ENCODE measurements at places on chromosomes 13 and 19. TPM values are rescaled to one million over a fixed set of nuclear protein-coding genes. Genes with fewer than 3 reads are reported as not detected.

Gene SIGLEC12
- polyA plus RNA-seq, result 1.3 TPM

Gene CELF5
- not detected for polyA plus RNA-seq

Gene ICAM1
- polyA plus RNA-seq, result 118 TPM

Gene ZNF763
- polyA plus RNA-seq, result 0.95 TPM

Gene ZNF549
- 0.54 TPM for polyA plus RNA-seq

Gene ZNF66
- 1.3 TPM for polyA plus RNA-seq

Gene ZNF552
- polyA plus RNA-seq, result 2.0 TPM

Gene SERP2
- not detected for polyA plus RNA-seq

Gene SIAH3
- polyA plus RNA-seq, result not detected

Gene TYROBP
- polyA plus RNA-seq, result 6,141 TPM

Gene LGALS4
- polyA plus RNA-seq, result 0.92 TPM

Gene ZNF566
- polyA plus RNA-seq, result 3.9 TPM

Gene KASH5
- not detected for polyA plus RNA-seq

Gene B3GNT8
- 18.9 TPM for polyA plus RNA-seq

Gene SELENOV
- polyA plus RNA-seq, result not detected

Gene CD209
- polyA plus RNA-seq, result 1.1 TPM

Gene ZNF296
- 6.5 TPM for polyA plus RNA-seq

Gene TRAPPC5
- polyA plus RNA-seq, result 449 TPM

Gene LILRA1
- 88.5 TPM for polyA plus RNA-seq

Gene FXYD3
- not detected for polyA plus RNA-seq

Gene EXOC3L2
- not detected for polyA plus RNA-seq

DNA sequence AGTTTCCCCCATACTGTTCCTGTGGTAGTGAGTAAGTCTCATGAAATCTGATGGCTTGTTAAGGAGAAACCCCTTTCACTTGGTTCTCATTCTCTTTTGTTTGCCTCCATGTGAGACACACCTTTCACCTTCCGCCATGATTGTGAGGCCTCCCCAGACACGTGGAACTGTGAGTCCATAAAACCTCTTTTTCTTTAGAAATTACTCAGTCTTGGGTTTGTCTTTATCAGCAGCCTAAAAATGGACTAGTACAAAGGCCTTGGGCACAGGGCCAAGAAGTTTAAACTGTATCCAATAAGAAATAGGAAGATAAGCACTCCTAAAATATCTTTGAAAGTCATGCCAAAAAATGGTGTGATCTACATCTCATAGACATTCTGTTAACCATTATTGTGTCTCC, 176.9 kb downstream of the TBC1D4 start:
- DNase-seq, result no peak

GRCh38 chr19:33673996-33674625, 52.4 kb downstream of the CHST8 start:
- no peak for DNase-seq

DNA sequence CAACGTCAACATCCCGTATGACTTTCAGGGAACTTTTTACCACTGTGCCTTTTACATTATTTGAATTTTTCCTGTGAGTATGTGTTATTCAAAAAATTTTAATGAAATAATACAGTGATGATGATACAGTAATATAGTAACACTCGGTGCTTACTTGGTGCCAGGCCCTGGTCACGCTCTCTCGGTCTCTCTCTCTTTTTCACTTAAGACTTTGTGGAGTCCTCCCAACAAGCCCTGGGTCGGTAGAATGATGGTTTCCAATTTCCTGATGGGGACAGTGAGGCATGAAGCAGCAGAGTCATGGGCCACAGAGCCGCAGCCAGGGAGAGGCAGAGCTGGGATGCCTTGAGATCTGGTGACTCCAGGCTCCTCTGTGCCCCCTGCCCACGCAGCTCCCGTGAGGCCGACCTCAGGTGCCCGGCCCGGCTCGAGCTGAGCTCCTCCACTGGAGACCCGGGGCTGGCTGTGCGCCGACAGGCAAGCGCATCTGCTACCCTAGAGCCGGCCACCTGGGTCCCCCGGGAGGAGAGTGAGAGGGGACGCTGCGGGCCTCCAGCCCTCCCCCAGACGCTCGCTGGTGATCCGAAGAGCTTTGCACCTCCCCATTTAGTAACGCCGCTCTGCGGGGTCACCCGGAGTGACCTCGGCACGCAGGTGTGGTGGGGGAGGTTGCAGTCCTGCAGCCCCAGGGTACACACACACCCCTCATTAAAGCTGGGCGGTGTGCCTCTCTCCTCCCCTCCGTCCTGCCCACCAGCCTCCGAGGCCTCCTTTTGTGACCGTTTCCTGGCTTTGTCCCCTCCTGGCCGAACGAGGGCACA, 4.4 kb upstream of the SBK3 start:
- DNase-seq, result no peak

GRCh38 chr19:20968092-20968491, 45.0 kb downstream of the ZNF85 start:
- DNase-seq, result no peak

DNA sequence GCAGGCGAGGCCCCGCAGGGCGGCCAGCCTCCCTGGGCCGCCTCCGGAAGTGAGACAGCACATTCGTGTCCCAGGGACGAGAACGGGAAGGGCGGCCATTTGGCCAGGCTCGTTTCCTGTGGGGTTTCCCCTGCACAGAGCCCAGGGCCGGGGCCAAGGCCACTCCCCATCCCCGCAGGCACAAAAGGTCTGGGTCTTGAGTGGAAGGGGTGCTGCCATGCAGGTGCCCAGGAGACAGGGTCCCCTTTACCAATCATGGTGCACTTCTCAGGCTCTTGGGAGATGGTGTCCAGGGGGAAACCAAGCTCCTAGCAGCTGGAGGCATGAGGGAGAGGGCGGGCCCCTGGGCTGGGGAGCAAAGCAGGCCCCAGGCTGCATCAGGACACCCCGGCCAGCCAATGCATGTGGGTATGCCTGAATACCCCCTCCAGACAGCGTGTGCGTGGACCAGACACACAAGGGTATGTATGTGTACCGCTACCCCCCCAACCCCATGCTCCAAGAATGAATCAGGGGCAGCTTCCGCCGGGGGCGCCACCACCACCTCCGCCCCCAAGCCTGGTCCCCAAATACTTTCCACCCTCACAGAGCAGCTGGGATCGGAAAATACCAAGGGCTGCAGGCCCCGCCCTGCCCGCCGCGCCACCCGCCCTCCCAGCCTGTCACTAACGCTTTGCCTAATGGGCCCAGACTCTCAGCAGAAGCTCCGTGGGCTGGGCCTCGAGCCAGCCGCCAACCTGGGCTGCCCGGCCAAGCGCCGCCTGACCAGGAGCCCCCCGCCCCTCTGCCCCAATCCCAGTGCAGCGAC, 37.6 kb upstream of the NANOS3 start:
- peak; percentile 95 for DNase-seq

GRCh38 chr13:111627596-111627995, 307.2 kb downstream of the TEX29 start:
- DNase-seq, result no peak

DNA sequence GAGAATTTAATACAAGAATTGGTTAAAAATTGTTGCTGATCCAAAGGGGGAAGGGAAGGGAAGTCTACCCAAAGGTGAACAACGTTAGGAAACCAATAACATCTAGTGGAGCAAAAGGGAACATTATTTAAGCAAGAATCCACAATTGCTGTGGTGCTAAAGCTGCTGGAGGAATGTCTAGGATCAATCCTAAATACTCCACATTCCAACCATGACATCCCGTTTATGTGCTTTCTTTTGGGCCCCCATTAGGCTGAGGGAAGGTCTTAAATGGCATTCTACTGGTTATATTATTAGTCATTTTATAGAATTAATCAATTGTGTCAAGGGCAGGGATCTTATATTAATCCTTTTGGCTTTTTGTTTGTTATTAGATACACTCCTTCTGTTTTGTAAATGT, 39.9 kb upstream of the VWA8 start:
- no peak for DNase-seq

GRCh38 chr13:43377973-43378372, 354.6 kb downstream of the DNAJC15 start:
- DNase-seq, result peak; percentile 54

DNA sequence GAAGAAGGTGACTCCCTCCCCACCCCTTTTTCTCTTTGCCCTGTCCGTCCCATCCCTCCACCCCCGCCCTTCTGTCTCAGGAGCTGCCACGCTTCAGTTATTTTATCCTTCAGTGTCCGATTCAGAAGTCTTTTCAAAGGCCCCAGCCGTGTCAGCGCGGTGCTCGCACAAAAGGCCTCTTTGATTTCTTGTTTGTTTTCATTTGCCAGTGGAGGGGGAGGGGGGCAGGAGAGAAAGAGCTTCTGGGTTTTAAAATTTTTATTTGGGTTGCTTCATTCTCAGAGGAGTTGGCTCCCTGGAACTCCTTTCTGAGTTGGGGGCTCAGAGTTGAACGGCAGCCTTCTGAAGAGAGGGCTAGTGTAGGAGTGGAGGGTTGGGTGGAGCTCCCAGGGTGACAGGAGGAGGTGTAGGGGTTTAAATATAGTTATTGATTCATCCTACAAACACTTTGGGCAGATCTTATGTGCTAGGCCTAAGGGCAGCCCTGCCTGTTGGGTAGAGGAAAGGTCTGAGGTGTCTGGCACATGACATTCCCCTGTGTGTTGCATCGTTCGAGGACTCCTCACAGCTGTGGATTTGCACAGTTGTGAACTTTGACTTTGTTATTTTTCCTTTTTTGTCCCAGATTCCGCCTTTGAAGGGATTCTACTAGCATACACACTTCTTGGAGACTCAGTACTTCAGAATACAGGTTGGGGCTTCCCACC, 36.8 kb downstream of the NFIX start:
- no peak for DNase-seq

- DNase-seq, result no peak
Measured at GRCh38 chr13:33072282-33072681, 56.1 kb downstream of the KL start.

DNA sequence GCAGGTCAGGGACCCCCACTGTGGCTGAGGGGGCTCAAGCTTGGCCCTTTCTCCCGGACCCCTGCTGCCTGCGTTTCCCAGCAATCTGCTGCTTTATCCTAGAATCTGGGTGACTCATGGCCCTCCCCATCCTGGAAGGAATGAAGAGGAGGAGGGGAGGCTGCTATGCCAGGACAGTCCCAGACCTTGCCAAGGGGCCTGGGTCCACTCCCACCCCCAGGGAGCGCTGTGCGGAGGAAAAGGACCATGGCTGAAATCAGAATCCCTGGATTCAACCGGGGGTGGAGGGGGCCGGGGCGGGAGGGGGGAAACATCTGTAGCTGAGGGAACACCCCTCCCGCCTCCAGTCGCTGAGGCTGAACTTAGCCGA, 20.5 kb downstream of the ZNF114 start:
- DNase-seq, result no peak

GRCh38 chr13:68234274-68234673, 1004.1 kb upstream of the PCDH9 start:
- DNase-seq, result no peak

GRCh38 chr19:46066471-46066870, 25.7 kb upstream of the IGFL4 start:
- DNase-seq, result peak; percentile 28

DNA sequence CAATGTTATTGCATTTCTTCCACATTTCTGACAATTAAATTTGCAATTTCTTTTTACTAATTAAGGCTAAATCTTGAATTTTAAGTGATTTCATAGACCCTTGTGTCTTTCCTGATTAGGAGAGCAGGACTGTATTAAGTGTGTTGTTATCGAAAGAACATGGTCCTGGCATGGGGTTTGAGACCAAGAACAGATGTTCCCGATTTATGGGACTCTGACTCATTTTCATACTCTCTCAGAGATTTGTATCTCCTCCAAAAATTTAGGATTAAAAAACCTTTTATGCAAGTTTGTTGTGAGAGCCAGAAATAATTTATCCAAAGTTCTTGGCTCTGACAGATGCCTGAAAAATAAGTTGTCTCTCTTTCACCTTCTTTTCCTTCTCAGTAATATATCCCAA, 589.3 kb upstream of the ARGLU1 start:
- DNase-seq, result no peak

- no peak for DNase-seq
Measured at GRCh38 chr13:104584481-104584880, 1518.3 kb upstream of the SLC10A2 start.

DNA sequence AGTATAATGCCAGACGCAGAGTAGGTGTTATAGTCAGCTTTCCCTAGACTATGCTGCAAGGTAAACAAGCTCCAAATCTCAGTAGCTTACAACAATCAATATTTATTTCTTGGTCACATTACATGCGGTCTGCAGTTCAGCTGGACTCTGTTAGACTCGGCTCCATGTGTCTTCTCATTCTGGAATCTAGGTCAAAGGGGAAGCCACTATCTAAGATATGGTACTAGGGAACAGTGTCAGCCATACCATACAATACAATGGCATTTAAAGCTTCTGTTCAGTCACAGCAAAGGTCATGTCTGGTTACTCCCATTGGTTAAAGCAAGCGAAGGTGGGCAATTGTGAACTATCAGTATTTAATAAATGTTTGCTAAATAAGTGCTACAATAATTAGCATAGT, 65.3 kb upstream of the SERTM1 start:
- no peak for DNase-seq

- peak; percentile 19 for DNase-seq
Measured at GRCh38 chr13:97028441-97029299, 34.4 kb upstream of the OXGR1 start.

DNA sequence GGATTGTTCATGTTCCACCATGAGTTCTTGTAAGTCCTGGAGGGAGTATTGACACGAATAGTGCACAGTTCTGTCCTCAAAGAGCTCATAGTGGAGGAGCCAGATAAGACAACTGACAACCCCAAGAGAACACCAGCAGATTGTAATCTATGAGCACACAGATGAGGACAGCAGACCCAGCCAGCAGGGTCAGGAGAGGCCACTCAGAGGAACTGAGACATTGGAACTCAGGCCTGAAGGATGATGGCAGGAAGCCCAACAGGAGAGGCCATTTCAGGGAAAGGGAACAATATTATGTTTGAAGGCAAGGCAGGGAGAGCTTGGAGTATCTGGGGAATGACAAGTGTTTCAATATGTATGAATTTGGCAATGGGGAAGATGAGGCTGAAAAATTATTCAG, 63.7 kb upstream of the IPO5 start:
- DNase-seq, result no peak

GRCh38 chr13:49288458-49288857, 40.7 kb downstream of the CDADC1 start:
- no peak for DNase-seq

DNA sequence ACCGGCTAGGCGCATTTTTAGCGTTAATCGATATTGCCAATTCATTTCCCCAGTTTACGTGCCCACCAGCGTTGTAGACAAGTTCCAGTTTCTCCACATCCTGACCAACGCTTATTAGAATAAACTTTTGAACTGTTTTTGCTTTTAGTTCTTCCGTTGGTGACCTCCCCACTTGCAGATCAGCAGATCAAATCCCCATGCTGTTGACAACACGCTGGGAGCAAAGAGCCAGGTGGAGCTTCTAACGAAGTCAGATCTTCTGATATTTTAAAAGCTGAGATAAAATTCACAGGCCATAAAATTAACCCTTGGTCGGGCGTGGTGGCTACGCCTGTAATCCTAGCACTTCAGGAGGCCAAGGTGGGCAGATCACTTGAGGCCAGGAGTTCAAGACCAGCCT, 21.2 kb downstream of the RCN3 start:
- DNase-seq, result no peak

GRCh38 chr13:23609414-23609760, 39.2 kb downstream of the TNFRSF19 start:
- DNase-seq, result no peak

DNA sequence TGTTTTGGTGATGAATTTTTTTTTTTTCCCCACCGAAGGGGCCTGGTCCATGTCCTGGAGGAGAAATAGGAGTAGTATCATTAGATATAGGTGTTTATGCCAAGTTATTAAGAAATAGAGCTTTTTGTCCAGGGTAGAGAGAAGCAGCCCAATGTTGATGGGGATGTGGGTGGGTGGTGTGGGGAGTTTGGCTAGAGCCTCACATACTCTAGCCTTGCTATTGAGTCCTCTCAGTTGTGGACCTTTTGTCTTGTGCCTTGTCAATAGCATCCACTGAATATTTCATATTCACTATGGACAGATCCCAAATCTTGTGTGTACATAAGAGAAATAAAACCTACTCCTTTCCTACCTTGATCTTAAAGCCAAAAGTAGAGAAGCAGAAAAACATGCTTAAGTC, 134.0 kb downstream of the LMO7 start:
- DNase-seq, result no peak

All from CD14-positive monocyte (primary cell).